MV-4-11 (cell line): ENCODE measurements at places on chromosomes 5 and 9.

DNA sequence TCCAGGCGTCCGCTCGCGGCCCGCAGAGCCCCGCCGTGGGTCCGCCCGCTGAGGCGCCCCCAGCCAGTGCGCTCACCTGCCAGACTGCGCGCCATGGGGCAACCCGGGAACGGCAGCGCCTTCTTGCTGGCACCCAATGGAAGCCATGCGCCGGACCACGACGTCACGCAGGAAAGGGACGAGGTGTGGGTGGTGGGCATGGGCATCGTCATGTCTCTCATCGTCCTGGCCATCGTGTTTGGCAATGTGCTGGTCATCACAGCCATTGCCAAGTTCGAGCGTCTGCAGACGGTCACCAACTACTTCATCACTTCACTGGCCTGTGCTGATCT, 294 bp downstream of the ADRB2 start:
- DNase-seq = no peak

DNA sequence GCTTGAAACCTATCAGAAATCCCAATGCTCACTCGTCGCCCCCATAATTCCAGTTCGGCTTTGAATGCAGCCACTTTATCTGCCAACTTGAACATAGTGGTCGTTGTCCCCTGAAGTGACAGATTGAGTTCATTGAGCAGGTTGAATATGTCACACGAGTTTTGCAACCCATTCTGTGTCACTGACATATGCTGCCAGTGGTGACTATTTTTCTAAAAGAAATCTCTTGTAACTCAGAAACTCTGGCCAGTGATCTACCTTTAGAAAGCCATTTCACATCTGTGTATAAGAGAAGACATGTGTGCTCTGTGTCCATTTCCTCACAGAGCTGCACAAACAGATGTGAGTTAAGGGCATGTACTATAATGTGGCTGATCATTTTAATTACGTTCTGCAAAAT, 47.0 kb upstream of the LARP1 start:
- DNase-seq = no peak

- DNase-seq = no peak
Measured at GRCh38 chr5:163877865-163878264, 372.4 kb downstream of the MAT2B start.

DNA sequence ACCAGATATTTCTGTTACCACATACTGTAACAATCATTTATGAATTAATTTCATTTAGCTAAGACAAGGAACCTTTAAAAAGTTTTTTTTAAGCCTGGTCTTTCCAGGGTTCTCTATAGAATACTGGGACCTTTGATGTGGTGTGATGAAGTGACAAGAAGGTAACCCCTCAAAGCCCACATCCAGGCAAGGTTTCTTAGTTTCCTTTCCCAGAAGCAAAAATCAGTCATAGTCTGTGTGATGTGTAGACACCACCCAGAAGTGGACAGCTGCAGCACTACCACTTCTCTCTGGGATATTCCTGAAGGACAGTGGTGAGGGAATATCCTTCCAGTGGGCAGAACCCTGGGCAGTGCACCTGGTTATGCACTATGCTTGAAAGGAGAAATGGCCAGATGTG, 115.6 kb downstream of the TTC39B start:
- no peak for DNase-seq

GRCh38 chr5:57903458-57903857, 420.8 kb upstream of the ACTBL2 start:
- no peak for DNase-seq

GRCh38 chr9:115957585-115957984, 196.0 kb upstream of the PAPPA start:
- DNase-seq = no peak

GRCh38 chr5:38258042-38258318, 379 bp upstream of the EGFLAM start:
- no peak for DNase-seq
